ENCODE measurements at places on chromosomes 3 and 15.

GRCh38 chr3:22928216-22929110, 274.7 kb upstream of the UBE2E2 start:
- DNase-seq = no peak

DNA sequence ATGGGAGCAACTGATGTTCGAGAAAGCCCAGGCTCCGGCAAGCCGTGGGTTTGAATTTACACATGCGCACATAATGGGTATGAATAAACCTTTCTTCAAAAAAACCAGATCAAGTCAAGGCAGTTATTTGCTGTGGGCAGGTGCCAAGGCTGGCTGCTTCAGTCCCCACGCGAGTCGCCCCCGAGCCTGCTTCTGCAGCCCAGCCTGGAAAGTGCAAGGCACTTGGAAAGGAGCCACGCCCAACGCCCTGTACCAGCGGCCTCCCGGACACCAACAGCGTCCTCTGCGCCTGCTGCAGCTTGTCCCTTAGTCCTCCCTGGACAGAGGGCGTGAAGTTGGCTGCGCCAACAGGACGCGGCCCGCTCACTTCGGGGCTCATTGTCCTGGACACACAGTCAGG, 68.9 kb downstream of the KLF15 start:
- no peak for DNase-seq

DNA sequence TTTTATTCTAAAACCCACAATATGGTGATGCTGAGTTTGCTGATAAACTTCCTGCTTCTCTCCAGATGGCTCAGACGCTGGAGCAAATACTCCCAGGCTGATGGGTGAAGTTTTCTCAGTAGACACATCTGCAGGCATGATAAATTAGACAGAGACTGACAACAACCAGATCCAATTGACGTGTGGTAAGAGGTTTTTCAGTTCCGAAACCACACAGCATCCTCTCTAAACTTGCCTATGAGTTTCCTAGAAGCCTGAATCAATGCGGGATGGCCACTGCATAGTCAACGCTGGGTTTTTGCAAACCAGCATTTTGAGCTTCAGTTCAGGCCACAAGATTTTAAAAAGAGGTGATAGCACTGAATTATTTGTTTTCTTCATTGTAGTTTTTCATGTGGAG, 360.3 kb upstream of the ARRDC4 start:
- DNase-seq = no peak

GRCh38 chr3:39850716-39851032, 41.3 kb downstream of the MYRIP start:
- DNase-seq = no peak

GRCh38 chr3:110738531-110738930, 333.1 kb upstream of the NECTIN3 start:
- no peak for DNase-seq

- no peak for DNase-seq
These were observed 21.0 kb downstream of the CSRNP1 start for GRCh38 chr3:39132096-39133092.

DNA sequence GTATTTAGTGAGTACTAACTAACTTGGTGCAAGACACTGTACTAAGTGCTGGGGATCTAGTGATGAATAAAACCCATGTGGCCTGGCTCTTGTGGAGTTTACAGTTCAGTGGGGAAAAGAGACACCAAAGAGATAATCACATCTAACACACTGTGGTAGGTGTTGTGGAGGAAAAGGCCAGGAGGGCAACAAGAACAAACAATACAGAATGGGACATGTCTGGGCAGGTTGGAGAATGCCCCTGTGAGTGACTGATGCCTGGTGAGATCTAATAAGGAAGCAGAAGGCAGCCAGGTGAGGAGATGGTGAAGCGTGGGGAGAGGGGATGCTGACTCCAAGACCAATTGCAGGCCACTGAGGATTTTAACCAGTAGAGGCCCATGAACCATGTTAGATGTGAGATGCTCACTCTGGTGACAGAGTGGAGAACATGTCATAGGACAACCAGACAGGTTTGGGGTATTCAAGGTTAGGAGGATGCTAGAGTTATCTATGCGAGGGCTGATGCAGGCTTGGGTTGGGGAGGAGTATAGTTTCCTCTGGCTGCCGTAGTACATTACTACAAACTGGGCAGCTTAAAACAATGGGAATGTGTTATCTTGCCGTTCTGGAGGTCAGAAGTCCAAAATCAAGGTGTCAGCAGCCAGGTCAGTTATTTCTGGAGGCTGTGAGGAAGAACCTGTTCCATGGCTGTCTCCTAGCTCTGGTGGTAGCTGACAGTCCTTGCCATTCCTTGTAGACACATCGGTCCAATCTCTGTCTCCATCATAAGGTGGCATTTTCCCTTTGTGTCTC, 81.4 kb downstream of the ARNT2 start:
- no peak for DNase-seq

DNA sequence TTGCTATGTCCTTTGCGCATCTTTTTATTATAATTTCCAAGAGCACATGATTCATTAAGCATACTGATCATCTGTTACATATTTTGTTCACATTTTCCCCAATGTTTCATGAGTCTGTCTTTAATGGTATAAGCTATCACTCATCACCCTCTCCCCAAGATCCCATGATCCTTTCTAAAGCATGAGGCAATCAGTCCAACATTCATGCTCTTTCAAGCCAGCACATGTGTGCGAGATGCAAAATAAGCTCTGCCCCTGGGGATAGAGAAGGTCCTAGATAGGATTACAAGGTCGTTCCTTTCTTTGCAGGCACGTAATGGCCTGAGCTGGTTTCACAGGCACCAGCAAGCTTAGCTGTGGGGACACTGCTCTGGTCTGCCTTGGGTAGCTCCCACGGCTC, 32.2 kb upstream of the B3GNT5 start:
- DNase-seq = no peak

DNA sequence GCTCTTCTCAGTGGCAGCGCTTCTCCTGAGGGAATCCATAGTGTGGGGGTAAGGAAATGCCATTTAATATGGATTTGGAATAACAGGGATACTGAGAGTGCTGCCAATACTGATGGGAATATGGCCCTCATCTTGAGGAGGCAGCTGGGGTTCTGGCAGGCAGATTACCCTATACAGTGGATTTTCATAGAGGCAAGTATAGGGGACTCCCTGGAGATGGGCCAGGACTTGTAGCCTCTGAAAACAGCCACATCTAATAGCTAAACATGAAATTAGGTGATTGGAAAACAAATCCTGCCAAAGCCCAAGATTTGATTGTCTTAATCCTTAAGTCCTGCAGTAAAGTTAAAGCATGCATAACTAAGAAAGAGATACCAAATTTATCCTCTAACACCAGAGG, 30.9 kb downstream of the DPH3 start:
- DNase-seq = no peak

GRCh38 chr15:94290730-94291129, 59.4 kb downstream of the MCTP2 start:
- no peak for DNase-seq

- no peak for DNase-seq
These were observed 140.1 kb upstream of the LINGO1 start for GRCh38 chr15:77772641-77773402.

- DNase-seq = no peak
These were observed 4.4 kb downstream of the CMTM6 start for GRCh38 chr3:32498252-32498651.

GRCh38 chr3:152245498-152246170, 23.1 kb upstream of the MBNL1 start:
- DNase-seq = no peak

- DNase-seq = no peak
These were observed 128.3 kb downstream of the WDR76 start for GRCh38 chr15:43955140-43955539.

DNA sequence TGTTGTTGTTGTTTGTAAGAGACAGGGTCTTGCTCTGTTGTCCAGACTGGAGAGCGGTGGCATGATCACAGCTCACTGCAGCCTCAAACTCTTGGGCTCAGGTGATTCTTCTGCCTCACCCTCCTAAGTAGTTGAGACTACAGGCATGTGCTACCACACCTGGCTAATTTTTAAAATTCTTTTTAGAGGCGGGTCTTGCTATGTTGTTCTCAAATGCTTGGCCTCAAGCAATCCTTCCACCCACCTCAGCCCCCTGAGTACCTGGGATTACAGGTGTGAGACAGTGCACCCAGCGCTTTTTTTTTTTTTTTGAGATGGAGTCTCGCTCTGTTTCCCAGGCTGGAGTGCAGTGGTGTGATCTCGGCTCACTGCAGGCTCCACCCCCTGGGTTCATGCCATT, 46.7 kb downstream of the TMOD3 start:
- no peak for DNase-seq

GRCh38 chr3:14461748-14462324, 59.4 kb downstream of the SLC6A6 start:
- peak; percentile 54 for DNase-seq

DNA sequence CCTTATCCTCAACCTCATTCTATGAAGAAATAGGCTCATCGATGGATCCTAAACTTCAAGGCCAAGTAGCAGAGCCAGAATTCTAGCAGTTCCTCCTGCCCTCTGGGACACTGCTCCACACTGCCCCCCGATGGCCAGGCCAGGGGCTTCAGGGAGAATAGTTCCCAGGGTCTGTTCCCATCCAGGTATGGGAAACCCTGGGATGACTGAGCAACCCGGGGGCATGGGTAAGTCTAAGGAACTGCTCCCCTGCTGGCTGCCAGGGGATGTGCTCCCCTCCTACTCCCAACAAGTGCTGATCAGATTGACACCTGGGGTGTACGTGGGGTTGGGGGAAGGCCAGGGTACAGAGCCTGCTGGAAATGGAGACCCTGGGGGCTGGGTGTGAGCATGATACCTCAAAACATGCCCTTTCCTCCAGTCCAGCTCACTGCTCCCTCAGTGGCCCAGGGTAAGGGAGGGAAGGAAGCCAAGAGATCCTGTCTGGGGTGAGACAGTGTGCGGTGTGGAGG, 7.6 kb downstream of the ULK3 start:
- DNase-seq = no peak

DNA sequence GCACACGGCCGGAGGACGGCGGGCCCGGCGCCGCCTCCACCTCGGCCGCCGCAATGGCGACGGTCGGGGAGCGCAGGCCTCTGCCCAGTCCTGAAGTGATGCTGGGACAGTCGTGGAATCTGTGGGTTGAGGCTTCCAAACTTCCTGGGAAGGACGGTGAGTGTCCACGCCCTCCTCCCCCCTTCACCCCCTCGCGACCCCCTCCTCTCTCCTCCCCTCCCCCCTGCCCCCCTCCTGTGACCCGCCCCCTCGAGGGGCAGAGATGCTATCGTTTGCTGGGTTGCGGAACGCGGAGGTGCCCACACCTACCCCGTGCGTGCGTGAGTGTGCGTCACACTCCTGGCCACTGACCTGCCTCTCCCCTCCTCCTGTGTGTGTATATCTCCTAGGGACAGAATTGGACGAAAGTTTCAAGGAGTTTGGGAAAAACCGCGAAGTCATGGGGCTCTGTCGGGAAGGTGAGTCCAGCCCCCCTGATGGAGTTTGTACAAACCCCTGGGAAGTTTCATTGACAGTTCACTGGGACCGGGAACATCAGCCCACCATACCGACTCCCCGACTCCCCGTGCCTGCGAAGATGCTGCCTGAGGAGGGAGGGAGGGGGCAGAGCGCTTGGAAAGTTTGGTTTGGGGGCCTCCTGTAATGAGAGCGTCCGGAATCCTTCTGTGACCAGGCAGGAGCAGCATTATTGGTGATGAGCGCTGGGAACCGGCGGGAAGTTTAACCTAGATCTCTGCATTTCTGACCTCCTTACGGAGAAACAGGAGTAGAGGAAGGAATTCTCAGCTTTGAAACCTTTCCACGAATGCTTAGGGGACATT, 795 bp upstream of the SCAANT1 start:
- no peak for DNase-seq

- no peak for DNase-seq
These were observed 217.4 kb upstream of the TPM1 start for GRCh38 chr15:62825191-62825590.

GRCh38 chr3:54861248-54862067, 66.4 kb downstream of the LRTM1 start:
- no peak for DNase-seq

DNA sequence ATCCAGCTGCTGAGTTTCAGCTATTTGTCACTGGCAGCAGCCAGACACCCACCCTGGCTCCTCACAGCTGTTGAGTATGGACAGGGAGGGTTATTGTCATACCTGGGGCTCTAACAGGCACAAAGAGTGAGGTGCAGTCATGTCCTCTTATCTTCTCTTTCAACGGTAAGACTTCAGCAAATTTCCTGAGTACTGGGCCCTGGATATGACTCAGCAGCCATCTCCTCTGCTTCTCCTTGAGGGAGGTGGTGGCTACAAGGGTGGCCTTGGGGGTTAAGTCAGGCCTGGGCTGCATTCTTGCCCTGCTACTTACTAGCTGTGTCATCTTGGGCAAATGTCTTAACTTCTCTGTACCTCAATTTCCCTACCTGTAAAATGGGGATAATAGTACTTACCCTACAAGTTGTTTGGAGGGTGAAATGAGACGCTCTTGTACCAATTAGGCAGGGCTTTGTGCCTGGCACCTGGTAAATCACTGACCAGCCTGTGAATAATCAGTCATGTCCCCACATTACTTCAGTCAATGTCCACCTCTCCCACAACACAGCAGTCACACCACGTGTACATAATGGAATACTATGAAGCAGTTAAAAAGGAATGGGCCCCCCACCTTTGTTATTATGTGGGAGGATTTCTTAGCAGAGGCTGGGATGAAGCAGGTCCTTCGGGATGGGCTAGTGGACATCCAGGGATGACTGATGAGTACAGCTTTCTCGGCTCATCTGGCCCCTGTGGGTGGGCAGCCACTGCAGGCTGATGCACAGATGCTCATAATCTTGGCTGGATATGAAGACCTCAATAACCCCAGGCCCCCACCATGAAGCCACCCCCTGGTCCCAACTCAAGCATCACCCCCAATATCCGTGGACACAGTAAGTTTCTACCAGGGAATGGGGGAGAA, 528.8 kb downstream of the SHQ1 start:
- DNase-seq = no peak

DNA sequence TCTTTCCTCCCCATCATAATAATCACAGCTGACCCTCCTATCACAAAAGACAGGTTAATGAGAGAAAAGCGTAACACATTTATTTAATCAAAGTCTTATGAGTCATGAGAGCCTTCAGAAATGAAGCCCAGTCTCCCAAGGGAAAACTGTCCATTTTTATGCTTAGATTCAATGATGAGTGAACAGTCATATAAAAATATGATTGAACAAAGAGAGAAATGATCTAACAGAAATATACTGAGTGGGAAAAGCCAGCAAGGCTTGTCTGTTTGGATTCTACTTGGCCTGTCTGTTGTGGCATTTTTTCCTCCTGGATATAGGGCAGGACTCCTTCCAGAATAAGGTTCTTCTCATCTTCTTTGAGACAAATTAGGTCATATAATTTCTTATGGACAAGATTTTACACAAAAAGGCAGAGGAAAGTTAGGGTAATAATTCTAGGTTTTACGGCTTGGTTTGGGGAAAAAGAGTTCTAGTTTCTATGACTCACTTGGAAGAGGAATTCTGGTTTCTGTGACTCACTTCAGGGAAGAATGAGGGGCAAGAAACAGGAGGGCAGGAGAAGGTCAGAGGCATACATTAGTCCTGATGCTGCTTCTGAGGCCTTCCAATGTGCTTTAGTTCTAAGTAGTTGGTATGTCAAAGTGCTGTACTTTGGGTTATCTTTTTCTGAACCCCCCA, 534.2 kb downstream of the ZIC1 start:
- DNase-seq = no peak

DNA sequence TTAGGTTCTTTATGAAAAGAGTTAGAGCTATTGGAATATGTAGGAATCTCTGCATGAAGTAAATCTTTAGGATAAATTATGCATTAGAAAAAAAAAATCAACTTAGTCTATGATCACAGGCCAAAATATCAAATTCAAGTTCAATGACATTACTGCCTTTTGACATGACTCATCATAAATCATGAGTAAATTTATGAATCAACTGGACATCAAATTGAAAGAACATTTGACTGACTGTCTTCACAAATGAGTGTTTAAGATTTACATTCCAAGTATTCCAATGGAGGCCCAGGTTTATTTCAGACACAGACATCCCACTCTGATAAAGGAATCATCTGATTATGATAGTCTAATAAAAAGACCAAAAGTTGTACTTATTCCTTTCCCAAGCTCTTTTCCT, 192.8 kb upstream of the TTC14 start:
- DNase-seq = no peak
